Cardiac septum (tissue), 1 donor: ENCODE measurements at places on chromosomes 12 and 14.
A peak's percentile ranks its signal among the peaks of the same experiment; 100 is the strongest.

GRCh38 chr12:66851134-66851533 is 172.3 kb upstream of the GRIP1 start:
- DNase-seq, result no peak

DNA sequence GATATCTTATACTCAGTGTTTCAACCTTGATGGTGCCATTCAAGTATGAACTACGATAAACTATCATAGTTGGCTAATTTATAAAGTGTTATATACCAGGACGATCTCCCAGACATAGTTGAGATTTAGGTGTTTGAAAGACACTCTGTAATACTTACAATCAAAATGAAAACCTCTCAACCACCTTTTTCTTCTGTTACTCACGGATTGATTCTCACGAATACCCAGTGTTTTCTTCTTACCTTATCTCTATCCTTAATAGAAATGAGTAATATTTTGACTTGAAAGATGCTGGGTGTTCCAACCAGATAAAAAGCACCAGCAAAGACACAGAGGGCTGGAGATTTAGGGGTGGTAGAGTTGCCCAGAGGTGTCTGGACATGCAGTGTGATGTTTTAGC is 169.9 kb downstream of the PTCSC3 start:
- no peak for DNase-seq

- peak; percentile 71 for DNase-seq
Observed at GRCh38 chr14:104294983-104295680, 156.7 kb downstream of the KIF26A start.

DNA sequence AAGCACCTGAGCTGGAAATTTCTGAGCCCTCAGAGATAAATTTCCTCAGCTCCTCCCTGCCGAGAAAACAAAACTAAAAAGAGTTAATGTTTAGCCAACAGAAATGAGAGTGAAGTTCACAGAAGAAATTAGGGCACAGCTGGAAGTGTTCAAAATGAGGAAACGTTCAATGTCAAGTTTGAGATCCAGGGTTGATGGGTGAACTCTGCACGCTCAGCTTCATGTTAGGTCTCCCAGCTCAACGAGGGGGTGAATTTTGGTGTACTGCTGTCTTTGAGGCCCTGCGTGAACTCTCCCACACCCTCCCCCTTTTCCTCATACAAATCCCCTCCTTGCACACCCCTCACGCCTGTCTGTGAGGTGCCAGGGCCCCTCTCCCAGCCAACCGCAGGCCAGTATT is 13.3 kb upstream of the OAS3 start:
- DNase-seq, result no peak

- no peak for DNase-seq
Observed at GRCh38 chr12:93938317-93938716, 210.1 kb upstream of the PLXNC1 start.

- DNase-seq, result no peak
Observed at GRCh38 chr14:77883131-77883846, 83.4 kb downstream of the ADCK1 start.

DNA sequence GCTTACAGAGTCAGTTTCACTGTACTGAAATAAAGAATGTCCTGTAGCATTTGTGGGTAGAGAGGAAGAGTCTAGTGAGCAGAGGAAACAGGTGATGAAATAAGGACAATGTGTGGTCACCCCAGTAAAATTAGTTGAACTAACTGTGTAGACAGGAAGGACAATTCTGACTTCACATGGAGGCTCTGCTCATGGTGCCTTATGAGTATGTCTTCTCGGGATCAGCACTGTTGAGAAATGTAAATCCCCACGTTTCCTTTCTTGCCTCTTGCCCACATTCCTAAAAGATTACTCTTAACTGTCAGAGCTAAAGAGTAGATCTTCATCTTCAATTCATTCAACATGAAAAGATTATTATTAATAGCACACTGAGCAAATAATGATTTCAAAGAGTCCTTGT is 113.2 kb upstream of the FLRT2 start:
- no peak for DNase-seq

DNA sequence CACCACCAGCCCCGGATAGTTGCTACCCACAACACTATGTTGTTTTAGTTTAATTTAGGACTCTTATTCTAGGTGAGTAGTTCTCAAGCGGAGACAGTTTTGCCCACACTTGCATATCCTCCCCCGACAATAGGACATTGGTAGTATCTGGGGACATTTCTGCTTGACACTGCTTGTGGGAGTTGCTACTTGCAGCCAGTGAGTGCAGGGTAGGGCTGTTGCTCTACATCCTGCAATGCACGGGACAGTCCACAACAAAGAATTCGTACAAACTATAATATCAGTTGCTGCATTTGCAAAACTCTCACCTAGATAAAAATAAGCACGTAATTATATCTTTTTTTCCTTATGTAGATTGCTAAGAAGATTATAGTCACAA is 111.8 kb upstream of the DNM1L start:
- no peak for DNase-seq

GRCh38 chr14:103241531-103241930 is 92.5 kb upstream of the EIF5 start:
- no peak for DNase-seq

DNA sequence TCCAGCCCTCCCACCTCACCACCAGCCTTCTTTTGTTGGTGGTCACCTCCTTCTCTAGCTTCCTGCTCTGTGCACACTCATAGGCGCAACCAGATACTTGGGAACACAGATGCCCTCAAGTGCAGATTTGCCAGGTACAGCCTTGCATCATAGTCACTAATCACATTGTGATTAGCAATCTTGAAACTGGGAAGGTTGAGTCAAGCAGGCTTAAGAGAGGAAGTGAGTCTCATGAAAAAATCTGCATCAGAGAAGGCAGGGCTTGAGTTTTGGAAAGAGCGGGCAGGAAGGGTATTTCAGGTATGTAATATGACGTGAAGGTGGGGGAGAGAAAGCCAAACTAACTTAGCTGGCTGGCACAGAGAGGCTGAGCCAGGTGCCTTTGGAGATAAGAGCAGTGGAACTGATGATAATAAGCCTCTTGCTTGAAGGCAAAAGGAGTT is 2.7 kb upstream of the RABGGTA start:
- no peak for DNase-seq

- DNase-seq, result no peak
Observed at GRCh38 chr12:75196408-75196807, 13.2 kb downstream of the KCNC2 start.

DNA sequence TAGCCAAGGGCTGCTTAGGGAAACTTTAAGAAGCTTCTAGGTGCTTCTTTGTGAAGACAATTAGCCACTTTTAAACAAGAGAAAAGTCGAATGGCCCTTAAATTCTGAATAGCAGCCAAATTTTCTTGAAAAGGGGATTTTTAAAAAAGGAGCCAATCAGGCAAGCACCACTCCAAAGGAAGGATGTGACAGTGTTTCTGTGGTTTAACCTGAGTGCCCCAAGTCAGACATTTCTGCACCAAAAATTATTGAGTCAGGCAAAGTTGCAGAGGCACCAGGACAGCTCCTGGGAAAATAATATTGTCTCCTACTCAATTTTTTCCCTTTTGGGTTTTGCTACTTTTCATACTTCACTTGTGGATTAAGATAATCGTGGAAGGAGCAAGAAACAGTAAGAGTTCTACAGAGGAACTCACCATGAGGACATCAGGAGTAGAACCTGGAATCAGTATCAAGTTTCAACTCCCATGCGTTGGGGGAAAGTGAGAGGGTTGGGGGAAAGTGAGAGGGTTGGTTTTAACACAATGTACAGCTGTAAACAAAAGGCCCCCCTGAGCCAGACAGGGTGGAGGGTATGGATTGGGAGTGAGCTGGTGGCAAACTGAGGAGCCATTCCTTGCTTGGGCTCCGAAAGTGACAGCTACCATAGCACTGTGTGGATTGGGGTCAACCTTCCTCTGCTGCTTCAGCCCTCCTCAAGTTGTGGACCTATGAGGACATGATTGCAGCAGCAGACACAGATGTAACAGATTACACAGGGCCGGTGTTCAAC is 90.8 kb downstream of the SLC38A1 start:
- no peak for DNase-seq

- no peak for DNase-seq
Observed at GRCh38 chr12:75854681-75855309, 176.8 kb downstream of the PHLDA1 start.

- no peak for DNase-seq
Observed at GRCh38 chr14:105286759-105287144, 14.0 kb downstream of the BRF1 start.

- DNase-seq, result peak; percentile 70
Observed at GRCh38 chr12:57489157-57489641, 1.3 kb downstream of the MARS1 start.

DNA sequence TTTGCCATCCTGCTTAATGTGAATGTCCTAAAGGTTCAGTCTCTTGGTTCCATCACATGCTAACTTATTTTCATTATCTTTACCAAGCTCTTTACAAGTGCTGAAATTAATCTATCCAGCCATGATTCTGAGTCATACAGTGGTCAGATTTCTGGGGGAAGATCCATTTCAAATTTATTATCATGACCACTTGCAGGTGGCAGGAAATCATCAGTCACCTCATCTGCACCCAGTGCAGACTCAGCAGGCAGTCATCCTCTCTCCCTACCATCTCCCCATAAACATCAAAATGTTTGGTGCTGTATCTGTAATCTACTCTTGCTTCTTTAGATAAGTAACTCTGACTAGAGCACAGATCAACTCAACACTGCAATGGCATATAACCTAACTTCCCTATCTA is 23.5 kb downstream of the ATG14 start:
- no peak for DNase-seq

- no peak for DNase-seq
Observed at GRCh38 chr14:68761391-68761790, 31.5 kb downstream of the ZFP36L1 start.

DNA sequence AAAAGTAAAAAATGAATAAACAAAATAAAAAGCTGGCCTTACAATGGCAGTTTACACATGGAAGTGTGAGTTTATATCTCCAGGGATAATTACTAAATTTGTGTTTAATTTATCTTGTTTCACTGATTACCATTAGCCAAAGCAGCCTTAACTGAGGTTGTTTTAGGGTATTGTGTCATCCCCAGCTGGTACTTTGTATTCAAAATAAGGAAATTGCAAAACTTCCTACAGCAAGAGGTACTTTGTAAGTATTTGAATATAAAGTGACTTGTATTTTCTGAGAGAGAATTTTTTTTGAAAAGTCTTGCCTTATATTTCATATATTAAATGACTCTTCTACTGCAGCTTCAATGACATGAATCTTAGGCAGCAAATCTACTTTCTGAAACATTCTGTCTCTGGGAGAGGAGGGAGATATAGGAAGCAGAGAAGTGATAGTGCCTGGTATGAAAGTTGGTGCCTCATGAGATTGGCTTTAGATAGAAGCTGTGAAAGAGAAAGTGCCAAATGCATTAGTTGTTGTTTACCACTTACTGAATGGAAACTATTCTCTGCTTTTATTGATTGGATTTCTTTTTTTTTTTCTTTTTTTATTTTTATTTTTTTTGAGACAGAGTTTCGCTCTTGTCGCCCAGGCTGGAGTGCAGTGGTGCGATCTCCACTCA is 6.7 kb downstream of the FNTB start:
- no peak for DNase-seq
